ENCODE measurements at places on chromosomes 5 and 9.

DNA sequence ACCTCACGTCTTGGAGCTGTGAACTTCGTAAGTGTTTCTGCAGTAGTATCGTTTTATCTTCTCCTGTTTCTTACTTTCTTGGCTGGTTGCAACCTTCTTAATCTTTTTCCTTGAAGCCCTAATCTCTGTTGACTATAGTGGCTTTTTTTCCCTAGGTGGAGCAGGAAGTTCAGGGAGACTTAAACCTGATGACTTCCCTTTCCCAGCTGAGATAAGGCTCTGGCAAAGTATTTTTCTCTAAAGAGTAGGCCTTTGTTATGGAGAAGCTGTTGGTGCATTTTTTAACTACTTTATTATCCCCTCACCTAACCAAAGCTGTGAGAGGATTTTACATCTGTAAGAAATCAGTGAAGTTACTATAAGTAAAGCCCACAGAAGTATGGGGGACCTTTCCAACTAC is 723.1 kb upstream of the RIOK2 start:
- DNase-seq = no peak

- DNase-seq = no peak
Measured at GRCh38 chr5:135741040-135741439, 93.4 kb upstream of the SLC25A48 start.

DNA sequence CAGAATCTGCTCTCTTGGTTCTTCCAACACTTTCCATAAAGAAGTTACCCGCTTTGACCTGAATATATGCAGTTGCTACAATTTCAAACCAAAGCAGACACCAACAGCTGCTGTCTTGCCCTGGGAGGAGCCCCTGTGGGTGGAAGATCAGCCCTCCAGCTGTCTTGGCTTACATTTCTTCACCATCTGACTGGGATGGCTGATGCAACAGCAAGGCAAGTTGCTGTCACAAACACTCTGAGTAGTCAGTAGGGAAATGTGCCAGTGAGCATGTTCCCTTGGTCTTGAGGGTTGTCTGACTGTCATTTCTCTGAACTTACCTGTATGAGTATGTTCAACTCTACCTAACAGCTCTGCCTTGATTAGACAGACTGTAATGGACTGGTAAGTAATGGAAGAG is 152.9 kb downstream of the SGCD start:
- no peak for DNase-seq

DNA sequence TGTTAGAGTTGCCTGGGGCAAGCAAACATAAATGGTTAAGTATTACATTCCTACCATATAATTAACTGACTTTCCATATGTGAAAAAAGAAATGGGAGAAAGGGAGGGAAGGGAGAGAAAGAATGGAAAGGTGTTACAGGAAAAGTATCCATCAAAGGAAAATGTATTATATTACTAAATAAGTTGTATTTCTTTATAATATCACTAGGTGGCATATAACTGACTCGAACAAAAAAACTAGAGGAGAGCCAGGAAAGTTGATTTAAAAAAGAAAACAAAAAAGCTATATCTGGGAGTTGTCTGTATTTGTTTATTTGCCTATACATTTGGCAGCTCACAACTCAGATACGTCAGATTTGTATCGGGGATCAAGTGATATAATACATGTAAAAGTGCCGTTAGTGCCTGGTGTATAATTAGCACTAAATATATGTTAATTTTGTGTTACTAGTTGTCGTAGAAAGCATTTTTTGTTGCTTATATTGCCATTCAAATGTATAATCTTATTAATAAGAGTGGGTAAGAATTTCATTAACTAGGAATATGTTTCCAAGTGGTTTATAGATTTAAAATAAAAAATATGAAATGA is 59.6 kb upstream of the ADAMTS19 start:
- no peak for DNase-seq

GRCh38 chr9:91949946-91950664 is at the start of gene ROR2:
Gene ROR2 (minus strand): TSS chr9:91950228.
- no peak for DNase-seq

DNA sequence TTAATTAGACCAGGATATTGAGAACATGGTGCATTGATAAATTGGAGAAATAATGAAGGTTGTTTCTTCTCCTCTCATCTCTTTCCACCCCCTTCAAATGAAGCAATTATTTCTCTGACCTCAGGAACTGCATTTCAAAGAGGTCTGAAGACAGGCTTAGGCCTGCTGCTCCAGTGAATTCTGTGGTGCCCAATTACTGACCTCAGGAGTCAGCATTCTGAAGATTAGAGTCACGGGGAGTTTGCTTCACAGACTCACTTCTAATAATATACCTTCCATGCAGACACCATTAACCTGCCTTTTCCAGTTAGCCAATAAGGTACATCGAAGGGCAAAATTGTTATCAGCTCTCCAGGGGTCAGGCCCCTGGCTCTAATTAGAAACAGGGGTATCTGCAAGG is 270.9 kb downstream of the GAS1 start:
- DNase-seq = no peak

- no peak for DNase-seq
Measured at GRCh38 chr9:74551266-74551665, 54.1 kb downstream of the RORB start.

GRCh38 chr5:140381972-140382371 is 19.7 kb upstream of the ANKHD1 start:
- no peak for DNase-seq

- DNase-seq = no peak
Measured at GRCh38 chr9:73565833-73566465, 414.3 kb downstream of the ANXA1 start.

- no peak for DNase-seq
Measured at GRCh38 chr5:124716169-124716568, 30.3 kb downstream of the ZNF608 start.

DNA sequence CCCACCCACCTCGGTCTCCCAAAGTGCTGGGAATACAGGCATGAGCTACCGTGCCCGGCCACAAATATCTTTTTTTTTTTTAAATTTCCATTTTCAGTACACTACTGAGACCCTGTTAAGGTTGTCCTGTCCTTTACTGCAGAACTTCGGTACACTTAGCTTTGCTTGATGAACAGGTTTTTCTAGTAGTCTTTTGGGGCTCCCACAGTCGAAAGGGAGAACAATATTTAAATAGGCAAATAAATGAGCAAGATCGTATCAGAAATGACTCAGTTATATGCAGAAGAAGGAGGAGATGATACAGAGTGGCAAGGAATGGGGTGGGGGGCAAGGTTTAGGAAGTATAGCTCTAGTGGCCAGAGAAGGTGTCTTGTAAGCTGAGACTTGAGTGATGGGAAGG is 52.7 kb downstream of the MSX2 start:
- DNase-seq = no peak

- DNase-seq = no peak
Measured at GRCh38 chr5:71982717-71983395, 124.4 kb upstream of the MAP1B start.

DNA sequence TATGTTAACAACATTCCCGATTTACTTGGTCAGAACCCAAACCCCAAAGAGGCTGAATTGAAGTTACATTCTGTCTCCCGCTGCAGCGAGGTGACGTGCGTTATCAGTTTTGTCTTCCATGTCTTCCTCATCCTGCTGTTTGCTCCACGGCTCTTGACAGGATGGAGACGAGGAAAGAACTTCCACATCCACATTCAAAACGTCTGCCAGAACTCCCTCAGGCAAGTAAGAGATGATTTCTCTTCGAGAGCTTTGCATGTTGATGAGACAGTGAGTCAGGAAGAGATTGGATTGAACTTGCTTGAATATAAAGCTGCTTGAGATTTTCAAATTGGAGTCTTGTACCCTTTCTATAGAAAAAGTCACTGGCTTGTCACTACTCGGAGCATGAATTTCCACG is 242.6 kb downstream of the AUH start:
- DNase-seq = no peak

DNA sequence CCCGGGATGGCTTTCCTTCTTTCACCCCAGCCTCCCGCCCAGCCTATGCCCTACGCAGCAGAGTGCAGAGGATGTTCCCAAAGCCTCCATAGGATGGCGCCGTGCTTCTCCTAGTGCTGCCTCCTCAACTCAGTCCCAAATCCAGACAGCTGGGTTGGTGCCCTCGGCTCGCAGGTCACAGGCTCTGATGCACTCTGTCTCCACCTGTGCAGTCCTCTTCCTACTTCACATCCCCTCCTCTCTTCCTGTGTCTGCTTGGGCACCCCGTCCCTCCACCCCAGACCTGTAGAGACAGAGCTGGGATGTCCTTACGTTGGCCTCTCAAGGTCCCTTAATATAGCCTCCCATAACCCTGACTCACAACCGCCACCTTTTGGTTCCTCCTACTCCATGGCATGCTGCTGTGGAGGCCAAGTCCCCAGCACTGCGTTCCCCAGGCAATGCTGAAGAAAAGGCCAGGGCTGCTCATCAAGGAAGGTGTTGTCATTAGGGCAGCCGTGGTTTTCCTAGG is 314.4 kb downstream of the GADD45G start:
- DNase-seq = no peak

DNA sequence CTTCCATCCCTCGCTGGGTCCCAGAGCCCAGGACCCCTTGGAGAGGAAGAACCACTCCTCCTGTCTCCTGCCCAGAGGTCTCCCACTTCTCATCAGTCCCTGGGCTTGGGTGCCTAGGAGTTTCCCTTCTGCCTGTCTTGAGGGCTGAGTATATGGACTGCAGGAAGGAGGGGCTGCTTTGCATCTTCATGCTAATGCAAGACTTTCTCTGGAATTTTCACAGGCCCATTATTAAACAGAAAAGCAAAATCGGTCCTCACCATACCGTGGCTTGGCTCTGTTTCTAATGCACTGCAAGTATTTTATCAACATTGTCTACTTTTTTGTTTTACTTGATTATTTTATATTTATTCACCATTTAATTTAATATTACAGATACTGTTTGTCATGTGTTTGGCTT is 34.5 kb downstream of the TRIO start:
- no peak for DNase-seq

GRCh38 chr9:82410306-82410705 is 421.7 kb downstream of the SPATA31D1 start:
- no peak for DNase-seq

DNA sequence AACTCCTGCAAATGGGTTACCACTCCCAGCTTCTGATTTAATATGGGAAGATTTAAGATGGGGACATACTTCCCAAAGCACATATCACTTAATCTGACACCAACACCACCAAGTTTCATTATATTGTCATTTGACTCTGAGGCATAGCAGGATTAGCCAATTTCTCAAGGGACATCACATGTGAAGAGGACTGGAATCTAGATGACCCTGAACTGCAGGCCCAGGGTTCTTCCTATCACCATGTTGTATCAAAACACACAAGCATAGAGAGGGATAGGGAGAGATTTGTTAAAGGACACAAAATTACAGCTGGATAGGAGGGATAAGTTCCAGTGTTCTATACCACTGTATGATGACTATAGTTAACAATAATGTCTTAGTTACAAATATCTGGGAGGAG is 168.3 kb upstream of the PPP2R2B start:
- no peak for DNase-seq

GRCh38 chr9:105043370-105043936 is 115.5 kb upstream of the ABCA1 start:
- DNase-seq = no peak

DNA sequence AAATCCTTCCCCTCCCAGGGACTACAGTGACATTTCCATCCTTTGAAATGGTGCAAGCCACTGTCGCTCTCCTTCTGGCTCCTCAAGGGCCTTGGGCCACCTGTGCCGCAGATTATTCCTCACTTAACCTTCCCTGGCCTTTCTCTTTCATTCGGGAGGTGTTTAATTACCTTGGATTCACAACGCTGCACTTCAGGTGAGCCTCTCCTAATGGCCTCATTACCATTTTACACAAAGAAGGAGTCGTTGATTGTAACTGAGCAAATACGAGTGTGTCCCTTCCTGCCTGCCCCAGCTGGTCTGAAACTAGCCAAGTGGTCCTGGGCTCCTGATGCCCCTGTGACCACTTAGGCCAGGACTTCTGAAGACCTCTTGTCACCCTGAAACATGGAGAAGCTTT is 205.0 kb downstream of the CRB2 start:
- no peak for DNase-seq

DNA sequence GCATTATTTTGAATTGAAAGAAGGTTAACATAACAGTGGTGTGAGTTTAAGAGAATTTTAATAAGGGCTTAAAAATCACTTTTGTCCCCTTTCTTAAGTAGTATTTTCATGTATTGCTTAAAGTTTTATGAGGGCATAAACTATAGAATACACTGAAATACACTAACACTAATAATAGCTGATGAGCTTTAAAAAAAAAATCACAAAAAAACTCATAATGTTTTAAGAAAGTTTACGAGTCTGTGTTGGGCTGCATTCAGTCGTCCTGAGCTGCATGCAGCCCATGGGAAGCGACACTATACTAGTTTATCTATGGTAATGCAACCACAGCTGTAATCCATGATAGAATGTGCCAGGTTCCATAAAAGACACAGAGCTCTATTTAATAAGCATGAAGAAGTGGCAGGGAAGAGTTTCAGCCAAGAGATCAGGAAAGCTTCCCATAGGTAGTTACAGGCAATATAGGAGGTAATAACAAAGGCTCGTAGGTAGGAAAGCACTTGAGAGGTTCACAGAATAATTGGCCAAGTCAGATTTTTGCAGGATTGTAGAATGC is 4.5 kb downstream of the SREK1IP1 start:
- no peak for DNase-seq

GRCh38 chr5:71651579-71651978 is 64.4 kb downstream of the MCCC2 start:
- no peak for DNase-seq

DNA sequence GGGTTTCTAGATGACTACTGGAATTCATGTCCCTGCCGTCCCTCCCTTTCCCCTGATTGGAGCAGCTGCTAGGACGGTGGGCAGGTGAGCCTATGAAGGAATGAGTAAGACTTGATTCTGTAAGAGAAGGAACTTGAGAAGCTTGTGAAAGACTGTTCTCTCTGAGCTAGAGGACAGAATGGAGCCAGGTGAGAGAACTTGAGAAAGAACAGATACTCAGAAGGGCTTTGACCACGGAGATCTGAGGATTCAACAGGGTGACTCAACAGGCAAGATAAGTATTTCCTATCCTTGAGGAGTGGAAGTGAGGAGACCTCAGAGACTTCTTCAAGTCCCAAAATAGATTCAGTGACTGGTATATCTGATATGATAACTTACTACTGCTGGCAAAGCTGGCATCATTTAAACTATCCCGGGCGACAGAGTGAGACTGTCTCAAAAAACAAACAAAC is 41.9 kb downstream of the HSDL2 start:
- DNase-seq = no peak

GRCh38 chr5:80147119-80147815 is 108.6 kb downstream of the SERINC5 start:
- no peak for DNase-seq

DNA sequence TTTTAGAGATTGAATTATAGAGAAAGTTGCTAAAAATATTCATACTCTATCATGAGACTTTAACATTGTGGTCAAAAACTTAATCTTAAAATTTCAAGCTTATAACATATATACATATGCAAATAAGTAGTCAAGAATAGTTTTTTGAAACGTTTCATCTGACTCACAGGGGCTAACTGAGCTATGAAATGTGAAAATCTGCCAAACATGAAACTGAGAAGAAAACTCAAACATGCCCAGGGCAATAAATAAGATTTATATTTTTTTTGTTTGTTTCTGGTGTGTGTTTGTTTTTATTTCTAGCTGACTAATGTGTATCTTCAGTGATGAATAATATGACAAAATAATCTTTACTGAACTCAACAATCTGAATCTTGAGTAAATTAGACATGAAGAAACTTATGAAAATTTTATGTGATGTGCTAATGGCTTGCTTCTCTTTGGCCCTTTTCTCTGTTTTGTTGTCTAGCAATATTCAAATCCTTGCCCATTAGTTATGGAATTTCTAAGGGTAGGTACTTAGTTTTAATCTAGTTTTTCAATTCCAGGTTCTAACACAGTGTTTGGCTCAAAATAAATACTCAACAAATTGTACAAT is 99.9 kb downstream of the FAM174A start:
- DNase-seq = no peak

Measured in NCI-H2081 treated with DMSO at 0.1 percent for 48 hours (cell line).